Endothelial cell of umbilical vein (primary cell): ENCODE measurements at places on chromosomes 11 and 22. TPM values are rescaled to one million over a fixed set of nuclear protein-coding genes. Genes with fewer than 3 reads are reported as not detected.

C11orf87 gene
- not detected in 2 replicates for total RNA-seq

- peak; percentile 84 for DNase-seq
Measured at GRCh38 chr11:69640995-69641581, at the start of gene CCND1. Gene CCND1, plus strand, starts transcription at chr11:69641156. Its CDS starts 158 bp downstream, at chr11:69641314.

- DNase-seq = no peak
Measured at GRCh38 chr11:46521961-46522681, 71.7 kb downstream of the AMBRA1 start.

ARHGAP20 gene
- 1.1 and 1.4 TPM in 2 replicates for total RNA-seq

GRCh38 chr11:129324533-129325175 lies 51.0 kb upstream of the BARX2 start:
- no peak for DNase-seq

GRCh38 chr22:22745225-22746060 lies 101.0 kb downstream of the GGTLC2 start:
- DNase-seq = no peak

DNA sequence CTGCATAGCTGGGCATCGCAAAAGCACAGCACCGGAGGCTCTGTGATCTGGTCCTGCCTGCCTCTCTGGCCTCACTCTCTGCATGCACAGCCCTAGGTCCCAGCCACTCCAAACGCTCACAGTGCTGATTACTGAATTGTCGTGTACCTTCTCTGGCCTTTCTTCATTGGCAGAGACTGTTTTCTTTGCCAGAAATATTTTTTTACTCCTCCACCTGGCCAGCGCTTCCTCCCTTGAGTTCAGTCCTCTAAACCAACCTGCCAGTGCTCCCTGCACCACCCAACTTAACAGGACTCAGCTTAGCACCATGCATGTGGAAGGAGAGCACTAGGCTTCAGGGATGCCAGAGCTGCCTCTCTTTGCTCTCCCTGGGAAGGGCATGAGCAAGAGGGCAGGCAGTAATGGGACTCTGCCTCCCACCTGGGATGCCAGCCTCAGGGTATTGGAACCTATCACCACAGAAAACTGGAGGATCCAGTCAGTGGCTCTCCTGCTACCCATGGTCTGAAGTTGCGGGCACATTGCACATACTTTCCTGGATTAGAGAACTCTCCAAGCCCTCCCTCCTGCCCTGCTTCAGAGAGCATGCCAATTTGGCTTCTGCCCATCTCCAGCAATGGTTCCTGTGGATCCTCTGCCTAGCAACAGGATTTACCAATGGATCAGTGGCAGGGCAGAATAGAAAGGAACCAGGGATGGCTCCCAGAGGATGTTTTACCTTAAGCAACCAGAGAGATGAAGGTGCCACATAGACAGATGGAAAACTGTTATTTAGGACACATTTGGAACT lies 37.0 kb upstream of the GNAZ start:
- no peak for DNase-seq

DNA sequence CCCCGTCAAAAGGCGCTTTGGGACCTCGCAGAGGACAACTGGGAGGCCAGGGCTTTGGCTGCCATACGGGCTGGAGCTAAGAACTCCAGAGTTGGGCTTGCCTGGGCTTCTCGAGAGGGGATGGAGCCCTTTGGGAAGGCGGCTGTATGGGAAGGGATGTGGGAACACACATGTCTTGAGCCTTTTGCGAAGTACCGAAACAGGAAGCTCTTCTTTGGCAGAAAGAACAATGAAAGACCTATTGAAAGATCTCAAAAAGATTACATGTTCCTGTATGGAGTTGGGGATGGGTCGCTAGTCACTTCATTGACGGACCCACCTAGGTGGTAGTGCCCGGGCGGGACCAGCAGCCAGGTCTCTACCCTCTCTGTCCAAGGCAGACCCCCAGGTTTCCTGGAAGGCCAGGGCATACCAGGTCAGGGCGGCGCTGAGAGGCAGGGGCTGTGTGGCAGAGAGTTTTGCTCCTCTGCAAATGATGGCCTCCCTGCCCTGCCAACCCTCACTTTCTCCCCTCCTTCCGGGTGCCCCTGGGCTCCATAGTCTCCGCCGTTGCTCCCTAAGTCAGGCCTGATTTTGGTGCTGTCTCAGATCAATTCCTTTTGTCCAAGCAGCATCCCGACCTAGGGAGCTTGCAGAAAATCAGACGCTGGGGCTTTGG lies 1.0 kb downstream of the ST14 start:
- no peak for DNase-seq

BIRC3 gene
- total RNA-seq = 0.60 and 1.4 TPM in 2 replicates

GRCh38 chr11:125871391-125872137 lies 15.9 kb upstream of the HYLS1 start:
- peak; percentile 53 for DNase-seq

GRCh38 chr11:64173616-64174355 lies 7.9 kb upstream of the MACROD1 start:
- no peak for DNase-seq

SMTNL1 gene
- not detected in 2 replicates for total RNA-seq

DNA sequence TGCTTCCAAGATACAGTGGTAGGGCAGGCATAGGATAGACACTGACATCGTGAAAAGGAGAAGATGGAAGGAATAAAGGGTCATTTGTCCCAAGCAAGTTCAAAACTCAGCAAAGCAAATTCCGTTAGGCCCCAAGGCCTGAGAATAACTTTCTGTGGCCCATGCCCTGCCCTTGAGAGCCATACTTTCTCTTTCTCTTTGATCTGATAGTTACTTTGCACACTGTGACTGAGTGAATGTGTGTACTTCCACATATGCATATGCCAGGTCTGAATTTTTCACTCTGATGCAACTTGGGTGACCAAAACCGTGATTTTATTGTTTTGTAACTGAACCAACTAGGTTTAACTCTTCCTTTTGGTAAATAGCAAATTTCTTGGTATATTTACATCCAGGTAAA lies 371.5 kb downstream of the RAB38 start:
- no peak for DNase-seq

OR5M10 gene
- total RNA-seq = not detected in 2 replicates

DNA sequence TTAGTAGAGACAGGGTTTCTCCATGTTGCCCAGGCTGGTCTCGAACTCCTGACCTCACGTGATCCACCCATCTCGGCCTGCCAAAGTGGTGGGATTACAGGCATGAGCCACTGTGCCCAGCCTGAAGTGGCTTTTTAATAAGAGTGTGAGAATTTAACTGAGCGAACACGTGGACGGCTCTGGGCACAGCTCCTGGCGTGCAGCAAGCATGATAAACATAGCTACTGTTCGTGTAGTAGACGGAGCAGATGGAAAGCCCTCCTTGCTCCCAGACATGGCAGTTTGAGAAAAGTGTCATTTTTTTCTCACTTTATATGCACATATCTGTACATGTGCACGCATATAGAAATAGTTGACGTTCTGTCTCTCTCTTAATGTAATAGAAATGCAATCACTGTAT lies 7.0 kb downstream of the EMID1 start:
- DNase-seq = no peak

DNA sequence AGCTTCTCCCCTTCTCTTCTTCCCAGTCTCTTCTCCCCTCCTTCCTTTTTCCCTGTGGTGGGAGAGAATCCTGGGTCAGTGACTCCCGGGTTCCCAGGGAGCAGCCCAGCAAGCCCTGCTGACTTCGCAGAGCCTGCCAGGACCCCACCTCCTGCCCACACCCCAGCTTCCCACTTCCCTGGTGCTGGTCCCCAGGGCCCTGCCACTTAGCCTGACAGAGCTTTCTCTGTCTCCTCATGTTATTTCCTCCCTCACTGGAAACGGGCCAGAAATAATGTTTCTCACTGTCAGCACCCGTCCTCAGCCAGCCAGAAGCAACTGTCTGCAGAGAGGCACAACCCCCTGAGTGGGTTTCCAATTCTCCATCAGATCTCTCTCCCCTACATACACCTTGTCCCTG lies 27.1 kb downstream of the C11orf96 start:
- DNase-seq = no peak

DNA sequence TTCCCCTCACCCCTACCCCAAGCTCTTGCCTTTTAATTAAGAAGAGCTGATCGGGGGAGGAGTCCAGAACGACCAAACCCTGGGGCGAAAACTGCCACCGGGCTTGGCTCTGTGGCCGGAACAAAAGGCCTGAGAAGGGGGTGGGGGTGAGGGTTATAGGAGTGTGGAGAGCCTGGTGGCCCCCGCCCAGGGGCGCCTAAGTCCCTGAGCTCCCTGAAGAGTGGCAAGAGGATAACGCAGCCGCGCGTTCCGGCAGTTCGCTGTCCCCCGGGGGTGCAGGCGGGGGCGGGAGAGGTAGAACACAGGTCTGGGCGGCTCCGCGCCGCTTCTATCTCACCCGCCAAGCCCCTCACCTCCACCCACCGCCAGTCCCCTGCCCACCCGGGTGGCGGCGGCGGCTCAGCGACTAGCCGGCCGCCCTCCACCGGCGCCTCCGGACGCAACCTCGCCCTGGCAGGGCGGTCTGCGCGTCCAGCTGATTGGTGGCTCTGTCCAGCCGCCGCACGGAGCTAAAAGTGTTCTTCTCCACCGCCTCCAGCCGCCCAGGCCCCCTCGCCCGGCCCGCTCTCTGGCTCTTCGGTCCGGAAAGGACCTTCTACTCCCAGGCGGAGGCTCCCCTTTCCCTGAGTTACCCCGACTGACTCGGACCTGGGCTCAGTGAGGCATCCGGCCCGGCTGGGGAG lies 18.7 kb upstream of the BDNF start:
- DNase-seq = peak; percentile 44

DNA sequence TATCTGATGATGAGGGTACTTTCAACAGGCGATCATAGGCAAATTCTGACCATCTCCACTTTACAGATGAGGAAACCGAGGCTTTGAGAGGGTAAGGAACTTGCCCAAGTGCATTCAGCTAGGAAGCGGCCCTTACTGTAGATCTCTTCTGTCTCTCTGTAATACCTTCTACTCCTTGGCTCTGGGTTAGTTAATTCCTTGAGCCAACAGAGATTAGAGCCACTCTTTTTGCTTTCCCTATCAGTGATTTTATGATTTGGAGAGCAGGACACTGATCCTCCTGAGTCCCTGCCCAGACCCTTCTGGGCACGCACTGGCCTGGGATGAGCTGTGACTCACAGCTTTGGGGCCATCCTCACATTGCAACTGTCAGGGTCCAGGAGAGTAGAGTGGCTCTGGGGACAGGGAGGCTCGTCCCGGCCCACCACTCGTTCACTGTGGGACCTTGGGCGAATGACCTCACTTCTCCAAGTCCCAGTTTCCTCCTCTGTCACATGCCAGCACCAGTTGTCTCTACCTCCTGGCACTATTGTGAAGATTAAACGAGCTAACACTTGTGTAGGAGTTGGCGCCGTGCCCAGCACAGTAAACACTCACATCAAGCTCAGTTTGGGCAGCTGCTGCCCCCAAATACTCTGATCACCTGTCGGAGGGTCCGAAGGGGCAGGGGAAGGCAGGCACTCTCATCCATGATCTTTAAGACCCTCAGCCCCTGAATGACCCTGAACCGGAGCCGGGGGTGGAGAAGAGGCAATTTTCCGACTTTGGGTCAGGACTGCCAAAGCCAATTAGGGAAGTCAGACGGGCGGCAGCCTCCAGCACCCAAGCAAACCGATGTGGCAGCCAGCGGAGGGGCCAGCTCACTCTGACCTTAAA lies 235.0 kb downstream of the MIAT start:
- DNase-seq = peak; percentile 12

GRCh38 chr22:44764974-44765373 lies 12.6 kb downstream of the ARHGAP8 start:
- DNase-seq = no peak

DNA sequence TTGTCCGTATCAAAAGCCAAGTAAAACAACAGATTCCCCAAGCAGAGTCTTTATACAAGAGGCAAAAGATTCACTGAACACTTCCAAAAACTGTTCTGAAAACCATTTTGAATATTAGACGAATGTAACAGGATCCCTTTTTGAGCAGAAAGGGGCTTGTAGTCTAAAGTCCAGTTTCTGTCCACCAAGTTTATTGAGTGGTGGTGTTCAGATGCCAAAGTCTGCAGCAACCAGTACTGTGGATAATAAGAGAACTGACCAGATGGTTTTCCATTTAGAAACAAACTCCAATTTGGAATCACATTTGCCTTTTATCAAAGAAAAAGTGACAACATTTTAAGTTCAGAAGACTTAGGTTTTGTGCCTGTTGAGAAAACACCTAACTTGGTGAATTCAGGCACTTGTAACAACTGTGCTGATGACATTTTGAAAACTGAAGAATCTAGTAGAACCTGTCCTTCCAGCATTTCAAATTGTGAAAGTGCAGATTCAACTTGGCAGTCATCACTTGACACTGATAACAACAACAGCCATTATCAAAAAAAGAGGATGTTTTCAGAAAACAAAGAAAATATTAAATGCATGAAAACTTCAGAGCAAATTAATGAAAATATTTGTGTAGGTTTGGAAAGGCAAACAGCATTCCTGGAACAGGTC lies 217.1 kb downstream of the CSNK2A3 start:
- DNase-seq = no peak

GRCh38 chr11:59560702-59561473 lies 49.5 kb downstream of the OR4D9 start:
- DNase-seq = peak; percentile 88

CBX6 gene
- 60.9 and 62.6 TPM in 2 replicates for total RNA-seq

- DNase-seq = peak; percentile 58
Measured at GRCh38 chr22:22422629-22423112, 85.9 kb downstream of the ZNF280B start.

CXCR5 gene
- total RNA-seq = not detected in 2 replicates
